Right renal cortex interstitium (tissue), 3 donors: ENCODE measurements at places on chromosomes 16 and 17. TPM values are rescaled to one million over a fixed set of nuclear protein-coding genes. Genes with fewer than 3 reads are reported as not detected.

DNA sequence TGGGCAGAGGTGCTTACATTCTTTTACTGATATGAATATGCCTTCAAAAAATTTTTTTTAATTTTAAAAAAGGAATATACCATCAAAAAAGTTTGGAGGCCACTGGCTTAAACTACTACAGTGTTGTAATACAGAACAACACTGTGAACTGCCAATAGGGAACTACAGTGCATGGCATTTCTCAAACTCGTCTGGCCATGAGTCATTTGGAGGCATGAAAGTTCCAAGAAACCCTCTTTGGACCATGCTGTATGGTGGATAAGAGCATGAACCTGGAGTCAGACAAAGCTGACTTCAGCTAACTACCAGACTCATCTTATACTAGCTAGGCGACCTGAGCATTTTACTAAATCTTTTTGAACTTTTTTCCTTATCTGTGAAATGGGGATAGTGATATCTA lies 9.2 kb upstream of the NF1 start:
- DNase-seq, result no peak

GRCh38 chr16:68802190-68802589 lies 41.1 kb upstream of the TANGO6 start:
- DNase-seq, result no peak

DNA sequence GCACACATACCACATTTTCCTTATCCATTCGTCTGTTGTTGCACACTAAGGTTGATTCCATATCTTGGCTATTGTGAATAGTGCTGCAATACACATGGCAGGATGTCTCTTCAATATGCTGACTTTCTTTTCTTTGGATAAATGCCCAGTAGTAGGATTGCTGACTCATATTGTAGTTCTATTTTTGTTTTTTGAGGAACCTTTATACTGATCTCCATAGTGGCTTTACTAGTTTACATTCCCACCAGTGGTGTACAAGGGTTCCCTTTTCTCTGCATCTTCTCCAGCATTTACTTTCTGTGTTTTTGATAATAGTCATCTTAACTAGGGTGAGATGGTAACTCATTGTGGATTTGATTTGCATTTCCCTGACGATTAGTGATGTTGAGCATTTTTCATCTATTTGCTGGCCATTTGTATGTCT lies 118.1 kb downstream of the STXBP4 start:
- no peak for DNase-seq

GRCh38 chr16:84031556-84031955 lies 11.0 kb downstream of the SLC38A8 start:
- no peak for DNase-seq

DNA sequence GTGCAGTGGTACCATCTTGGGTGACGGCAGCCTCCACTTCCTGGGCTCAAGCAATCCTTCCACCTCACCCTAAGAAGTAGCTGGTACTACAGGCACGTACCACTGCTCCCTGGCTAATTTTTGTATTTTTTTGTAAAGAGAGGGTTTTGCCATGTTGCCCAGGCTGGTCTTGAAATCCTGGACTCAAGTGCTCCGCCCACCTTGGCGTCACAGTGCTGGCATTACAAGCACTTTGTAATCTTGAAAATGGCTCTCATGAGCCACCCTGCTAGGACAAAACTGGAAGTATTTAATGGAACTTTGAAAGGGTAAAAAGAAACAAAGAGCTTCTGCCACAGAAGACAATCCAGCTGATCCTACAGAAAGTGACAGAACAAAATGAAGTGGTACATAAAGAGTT lies 9.2 kb downstream of the SUMO2 start:
- DNase-seq, result no peak

BCL6B gene
- polyA plus RNA-seq, result 27.7 TPM

DNA sequence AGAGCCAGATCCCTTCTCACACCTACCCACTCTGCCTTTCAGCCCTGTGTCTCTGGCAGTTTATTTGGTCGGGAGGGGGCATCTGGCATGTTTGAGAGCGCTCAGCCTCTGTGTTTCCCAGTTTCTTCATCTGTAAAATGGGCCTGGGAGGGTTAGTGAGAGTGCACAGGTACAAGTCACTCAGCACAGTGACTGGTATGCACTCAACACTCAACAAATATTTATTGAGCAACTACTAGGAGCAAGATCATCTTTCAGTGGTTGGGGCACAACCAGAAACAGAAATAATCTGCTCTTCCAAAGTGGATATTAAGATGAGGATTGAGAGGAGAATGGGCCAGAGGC lies 13.7 kb upstream of the SRCIN1 start:
- no peak for DNase-seq

SCNN1G gene
- polyA plus RNA-seq, result 43.7 TPM

MYO15A gene
- 2.3 TPM for polyA plus RNA-seq

- DNase-seq, result no peak
Measured at GRCh38 chr17:12472252-12473173, 193.2 kb upstream of the MYOCD start.

DNA sequence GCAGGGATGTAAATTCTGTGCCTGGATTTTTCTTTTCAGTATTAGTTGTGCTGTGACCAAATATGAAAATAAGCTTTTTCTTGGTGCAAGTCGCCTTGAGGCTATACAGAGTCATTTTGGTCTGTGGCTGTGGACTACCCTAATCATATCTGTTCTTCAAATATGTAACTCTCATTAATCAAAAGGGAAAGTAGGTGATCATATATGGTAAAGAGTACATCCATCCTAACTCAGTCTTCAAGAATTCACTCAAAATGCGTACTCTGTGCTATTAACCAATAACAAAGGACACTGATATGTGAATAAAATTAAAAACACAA lies 2.6 kb downstream of the CPD start:
- no peak for DNase-seq

MEFV gene
- 0.11 TPM for polyA plus RNA-seq

GRCh38 chr16:14302031-14302398 lies 230.9 kb downstream of the MRTFB start:
- DNase-seq, result no peak

DNA sequence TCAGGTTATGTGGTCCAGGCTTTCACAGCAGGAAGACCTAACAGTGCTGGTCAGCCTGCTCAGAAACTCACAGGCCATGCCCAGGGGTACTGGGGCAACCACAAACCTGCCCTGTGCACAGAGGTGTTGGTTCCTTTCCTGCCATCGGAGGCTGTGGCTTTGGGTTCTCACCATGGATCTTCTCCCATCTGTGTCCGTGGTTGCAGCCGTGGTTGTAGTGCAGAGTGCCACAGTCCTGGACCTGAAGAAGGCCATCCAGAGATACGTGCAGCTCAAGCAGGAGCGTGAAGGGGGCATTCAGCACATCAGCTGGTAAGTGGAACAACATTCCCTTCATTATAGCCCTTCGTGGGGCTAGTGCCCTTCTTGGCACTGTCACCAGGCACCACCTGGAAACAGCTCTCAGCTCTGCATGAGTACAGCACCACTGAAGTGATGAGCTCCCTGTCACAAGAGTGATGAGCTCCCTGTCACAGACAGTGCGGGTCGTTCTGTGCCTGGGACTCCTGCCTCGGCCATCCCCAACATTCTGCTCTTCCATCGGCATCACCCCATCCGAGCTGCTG lies 2.0 kb downstream of the SNRNP25 start:
- DNase-seq, result no peak

GRCh38 chr16:35344012-35344762 lies 1884.8 kb downstream of the TP53TG3F start:
- DNase-seq, result no peak

DNA sequence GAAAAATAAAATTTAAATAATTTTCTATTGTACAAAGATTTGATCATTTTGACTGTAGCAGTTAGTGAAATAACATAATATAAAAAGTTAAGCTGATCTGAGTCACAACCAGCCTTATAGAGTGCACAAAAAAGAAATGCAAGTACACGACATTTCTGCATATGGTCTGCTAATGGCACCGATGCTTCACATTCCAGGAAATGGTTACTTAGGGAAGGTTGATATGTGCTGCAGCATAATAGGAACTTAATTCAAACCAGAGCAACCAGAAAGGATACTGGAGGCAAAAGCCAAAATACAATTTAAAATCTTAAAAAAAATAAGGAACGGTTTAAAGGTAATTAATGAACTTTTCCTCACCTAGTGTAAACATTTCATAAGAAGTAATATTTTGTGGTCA lies 10.0 kb upstream of the CFDP1 start:
- DNase-seq, result no peak

DNA sequence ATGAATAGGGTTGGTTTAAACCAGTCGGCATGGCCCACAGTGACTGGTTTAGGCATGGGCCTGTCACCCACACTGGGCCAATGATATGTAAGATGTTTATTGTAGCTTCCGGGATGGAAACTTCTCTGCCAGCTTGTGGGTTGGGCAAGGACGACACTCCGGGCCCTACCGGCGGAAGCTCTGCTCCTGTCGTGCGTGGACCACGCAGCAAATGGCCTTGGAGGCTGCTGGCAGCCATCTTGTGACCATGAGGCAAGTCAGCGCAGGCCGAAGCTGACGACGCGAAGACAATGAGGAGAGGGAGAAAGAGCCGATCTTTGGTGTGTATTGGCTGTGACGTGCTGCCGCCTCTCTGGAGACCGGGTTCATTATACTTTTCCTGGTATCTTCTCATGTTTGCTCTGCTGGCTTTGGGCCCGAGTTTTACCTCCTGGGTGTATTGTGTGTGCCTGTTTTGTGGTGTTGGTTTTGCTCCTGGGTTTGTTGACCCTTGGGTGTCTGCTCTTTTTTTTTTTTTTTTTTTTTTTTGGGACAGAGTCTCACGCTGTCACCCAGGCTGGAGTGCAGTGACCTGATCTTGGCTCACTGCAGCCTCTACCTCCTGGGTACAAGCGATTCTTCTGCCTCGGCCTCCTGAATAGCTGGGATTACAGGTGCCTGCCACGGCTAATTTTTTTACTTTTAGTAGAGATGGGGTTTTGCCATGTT lies 15.4 kb downstream of the SLC25A10 start:
- no peak for DNase-seq

DNA sequence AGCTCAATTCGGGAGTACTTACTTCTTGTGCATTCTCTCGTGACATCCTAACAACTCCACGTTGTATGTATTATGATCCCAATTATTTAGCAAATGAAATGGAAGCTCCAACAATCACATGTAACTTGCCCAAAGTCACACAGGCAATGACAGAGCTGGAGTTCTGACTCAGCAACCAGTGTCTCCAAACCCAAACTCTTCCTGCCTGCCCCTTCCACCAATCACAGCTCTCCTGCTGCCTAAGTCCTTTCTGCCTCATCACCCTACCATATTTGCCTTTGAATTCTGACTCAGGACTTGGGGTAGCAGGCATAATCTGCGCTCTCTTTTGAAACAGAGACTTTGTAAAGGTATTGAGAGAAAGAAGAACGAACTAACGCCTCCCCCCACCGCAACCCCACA lies 245.2 kb upstream of the MAF start:
- DNase-seq, result no peak

CMTM2 gene
- polyA plus RNA-seq, result 0.28 TPM

GRCh38 chr17:31593806-31594205 lies 202.3 kb downstream of the RAB11FIP4 start:
- DNase-seq, result no peak

DNA sequence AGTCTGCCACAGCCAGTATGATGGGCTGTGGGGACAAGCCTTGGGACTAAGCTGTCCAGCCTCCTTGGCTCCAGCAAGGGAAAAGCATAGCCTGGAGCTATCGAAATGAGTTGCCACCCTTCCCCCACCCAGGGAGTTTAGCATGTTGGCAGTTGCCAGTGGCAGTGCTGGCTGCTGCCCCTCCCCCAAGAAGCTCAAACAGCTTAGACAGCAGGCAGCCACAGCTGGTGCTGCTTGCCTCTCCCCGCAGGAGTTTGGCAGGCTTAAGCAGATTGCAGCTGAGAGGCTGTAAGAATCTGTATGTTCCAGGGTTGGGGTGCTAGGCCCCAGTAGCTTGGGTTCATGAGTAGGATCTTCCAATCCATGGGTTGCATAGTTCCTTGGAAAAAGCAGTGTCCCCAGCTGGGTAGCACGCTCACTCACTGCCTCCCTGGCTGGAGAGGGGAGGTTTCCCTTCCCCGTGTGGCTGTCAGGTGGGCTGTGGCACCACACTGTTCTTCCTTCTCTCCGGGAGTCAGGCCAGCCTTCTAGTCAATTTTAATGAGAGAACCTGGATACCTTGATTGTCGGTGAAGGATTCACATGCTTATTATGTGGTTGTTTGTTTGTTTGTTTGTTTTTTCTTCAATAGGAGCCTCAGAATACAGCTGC lies 506.1 kb downstream of the CDH11 start:
- no peak for DNase-seq

GRCh38 chr17:55433629-55434422 lies 12.2 kb upstream of the MMD start:
- DNase-seq, result no peak

GRCh38 chr16:55559933-55560516 lies 6.5 kb upstream of the CAPNS2 start:
- DNase-seq, result no peak

SOCS3 gene
- polyA plus RNA-seq, result 11.5 TPM

- DNase-seq, result no peak
Measured at GRCh38 chr16:68751160-68751559, 14.1 kb downstream of the CDH1 start.

GRCh38 chr16:1427473-1428461 lies 3.1 kb upstream of the PERCC1 start:
- DNase-seq, result no peak

TNP2 gene
- not detected for polyA plus RNA-seq

MYH13 gene
- polyA plus RNA-seq, result 0.12 TPM

DNA sequence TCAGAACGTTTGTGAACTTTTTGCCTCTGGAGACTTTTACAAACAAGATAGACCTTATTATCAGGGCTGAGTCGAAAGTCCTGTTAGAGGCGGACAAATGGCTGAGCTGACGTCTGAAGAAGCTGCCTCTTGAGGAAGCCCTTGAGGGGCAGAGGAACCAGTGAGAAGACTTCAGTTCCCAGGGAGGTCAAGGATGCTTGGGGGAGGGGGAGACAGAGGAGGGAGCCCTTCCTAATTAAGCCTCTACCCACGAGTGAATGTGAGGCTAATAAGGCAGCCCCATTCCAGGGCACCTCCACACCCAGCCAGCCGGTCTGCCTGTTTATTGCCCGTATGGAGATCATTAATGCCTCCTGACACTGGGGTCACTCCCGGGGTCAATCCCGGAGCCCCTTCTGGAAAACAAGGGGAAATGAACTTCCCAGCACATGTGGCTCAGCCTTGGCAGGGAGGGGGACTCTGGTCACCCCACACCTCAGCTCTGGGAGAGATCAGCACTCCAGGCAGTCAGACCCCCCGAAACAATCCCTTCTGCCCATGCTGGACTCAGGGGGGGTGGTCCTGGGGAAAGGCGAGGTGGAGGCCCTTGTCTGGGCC lies 9.2 kb upstream of the TBX4 start:
- DNase-seq, result no peak

DNA sequence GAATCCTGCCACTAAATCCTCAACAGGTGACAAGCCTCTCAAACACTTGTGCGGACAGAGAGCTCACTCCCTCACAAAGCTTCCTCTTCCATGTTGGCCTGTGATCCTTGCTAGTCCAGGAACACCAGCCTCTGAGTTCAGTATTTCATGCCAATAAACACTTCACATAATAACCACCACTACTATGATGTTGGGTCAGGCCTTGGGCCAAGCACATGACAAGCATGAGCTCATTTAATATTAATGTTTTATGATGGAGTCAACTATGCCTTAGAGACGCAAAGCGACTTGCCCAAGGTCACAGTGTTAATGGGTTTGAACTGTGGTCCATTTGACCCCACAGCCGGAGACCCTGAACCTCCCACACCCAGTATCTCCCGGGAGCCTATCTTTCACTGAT lies 129.1 kb downstream of the GAS7 start:
- no peak for DNase-seq

- DNase-seq, result no peak
Measured at GRCh38 chr17:47980541-47980940, 9.6 kb downstream of the CDK5RAP3 start.

RHBDL1 gene
- 1.5 TPM for polyA plus RNA-seq

GRCh38 chr17:41657176-41657754 lies 31.4 kb upstream of the EIF1 start:
- DNase-seq, result no peak
